ENCODE measurements at places on chromosomes 6 and 20.

GRCh38 chr6:68108233-68108835 lies 526.7 kb upstream of the ADGRB3 start:
- DNase-seq = no peak

GRCh38 chr6:39852324-39852723 lies 60.1 kb downstream of the DAAM2 start:
- DNase-seq = no peak

- peak; percentile 17 for DNase-seq
Measured at GRCh38 chr6:38269461-38270172, 370.1 kb downstream of the BTBD9 start.

- DNase-seq = no peak
Measured at GRCh38 chr6:168272415-168273325, 46.9 kb downstream of the DACT2 start.

DNA sequence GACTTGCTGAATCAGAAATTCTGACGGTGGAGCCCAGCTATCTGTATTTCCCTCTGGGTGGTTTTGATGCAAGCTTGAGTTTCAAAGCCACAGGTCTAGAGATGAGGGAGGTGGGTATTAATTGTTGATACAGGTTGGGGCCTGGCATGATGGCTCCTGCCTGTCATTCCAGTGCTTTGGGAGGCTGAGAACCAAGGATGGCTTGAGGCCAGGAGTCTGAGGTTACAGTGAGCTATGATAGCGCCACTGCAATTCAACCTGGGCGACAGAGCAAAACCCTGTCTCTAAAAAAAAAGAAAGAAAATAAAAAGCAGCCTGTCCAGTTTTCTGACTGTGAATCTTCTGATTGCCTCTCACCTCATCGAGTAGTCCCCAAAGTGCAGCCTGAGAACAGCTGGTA lies 184.8 kb upstream of the SASH1 start:
- no peak for DNase-seq

Measured in right kidney (tissue), 9 donors.